ENCODE measurements at places on chromosomes 2 and 18.

DNA sequence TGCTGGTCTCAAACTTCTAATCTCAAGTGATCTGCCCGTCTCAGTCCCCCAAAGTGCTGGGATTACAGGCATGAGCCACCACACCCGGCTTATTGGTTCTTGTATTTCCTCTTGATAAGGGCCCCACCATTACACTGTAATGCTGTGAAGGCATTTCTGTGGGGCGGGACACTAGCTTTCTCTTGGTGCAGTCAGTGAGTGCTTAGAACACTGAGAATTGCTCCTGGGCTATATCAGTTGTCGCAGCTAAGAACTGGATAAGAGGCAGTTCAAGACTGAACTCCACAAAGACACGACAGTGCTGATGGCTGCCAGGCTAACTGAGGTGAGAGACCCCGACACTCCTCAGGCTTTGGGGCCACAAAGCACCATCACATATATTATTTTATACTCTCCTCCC, 2.1 kb downstream of the KHK start:
- no peak for DNase-seq

DNA sequence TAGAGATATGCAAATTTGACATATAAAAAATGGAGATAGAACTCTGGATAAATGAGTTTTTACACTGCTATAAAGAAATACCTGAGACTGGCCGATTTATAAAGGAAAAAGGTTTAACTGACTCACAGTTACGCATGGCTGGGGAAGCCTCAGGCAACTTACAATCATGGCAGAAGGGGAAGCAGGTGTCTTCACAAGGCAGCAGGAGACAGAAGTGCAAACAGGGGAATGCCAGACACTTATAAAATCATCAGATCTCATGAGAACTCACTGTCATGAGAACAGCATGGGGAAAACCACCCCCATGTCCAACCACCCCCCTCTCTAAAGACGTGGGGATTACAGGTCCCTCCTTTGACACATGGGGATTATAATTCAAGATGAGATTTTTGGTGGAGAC, 1540.2 kb upstream of the SLC39A10 start:
- DNase-seq: no peak

- DNase-seq: no peak
These were observed 76.4 kb upstream of the ITGA6 start for GRCh38 chr2:172350839-172351479.

DNA sequence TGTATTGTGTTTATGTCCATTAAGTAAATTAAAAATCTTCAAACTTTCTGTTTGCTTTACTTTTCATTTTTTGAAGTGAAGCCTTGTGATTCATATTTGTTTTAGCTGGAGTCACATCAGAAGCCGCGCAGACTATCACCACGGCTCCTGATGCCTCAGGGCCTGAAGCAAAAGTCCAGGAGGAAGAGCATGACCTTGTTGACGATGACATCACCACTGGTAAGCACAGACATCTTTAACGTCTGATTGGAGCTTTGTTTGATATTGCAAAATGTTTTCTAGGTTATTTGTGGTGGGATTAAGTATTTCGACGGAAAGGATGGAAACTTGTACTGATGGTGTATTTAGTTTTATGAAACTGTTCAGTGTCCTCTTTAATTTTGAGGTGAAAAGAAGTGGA, 164.8 kb downstream of the WDR7 start:
- DNase-seq: no peak

GRCh38 chr18:56721491-56721890, 70.3 kb downstream of the WDR7 start:
- DNase-seq: no peak
